ENCODE measurements at places on chromosomes 12 and 14.

DNA sequence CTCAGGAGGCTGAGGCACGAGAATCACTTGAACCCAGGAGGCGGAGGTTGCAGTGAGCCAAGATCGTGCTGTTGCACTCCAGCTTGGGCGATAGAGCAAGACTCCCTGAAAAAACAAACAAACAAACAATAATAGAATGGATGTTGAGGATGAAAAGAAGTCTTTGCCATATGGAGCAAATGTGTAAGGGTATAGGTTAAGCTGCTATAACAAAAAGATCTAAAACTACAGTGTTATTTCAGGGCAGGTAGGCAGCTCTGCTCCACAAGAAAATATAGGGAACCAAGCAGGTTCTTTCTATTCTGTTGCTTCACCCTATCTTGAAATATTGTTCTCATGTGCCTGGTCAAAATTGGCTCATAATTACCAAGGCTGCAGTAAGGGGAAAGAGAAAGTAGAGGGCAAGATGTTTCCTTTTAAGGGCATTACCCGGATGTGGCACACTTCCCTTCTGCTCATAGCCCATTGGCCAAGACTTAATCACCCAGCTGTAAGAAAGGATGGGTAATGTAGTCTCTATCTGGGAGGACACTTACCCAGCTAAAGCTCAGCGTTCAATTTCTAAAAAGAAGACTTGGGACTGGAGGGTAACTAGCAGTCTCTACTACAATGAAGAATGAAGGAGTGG lies 23.5 kb downstream of the SDSL start:
- no peak for DNase-seq

DNA sequence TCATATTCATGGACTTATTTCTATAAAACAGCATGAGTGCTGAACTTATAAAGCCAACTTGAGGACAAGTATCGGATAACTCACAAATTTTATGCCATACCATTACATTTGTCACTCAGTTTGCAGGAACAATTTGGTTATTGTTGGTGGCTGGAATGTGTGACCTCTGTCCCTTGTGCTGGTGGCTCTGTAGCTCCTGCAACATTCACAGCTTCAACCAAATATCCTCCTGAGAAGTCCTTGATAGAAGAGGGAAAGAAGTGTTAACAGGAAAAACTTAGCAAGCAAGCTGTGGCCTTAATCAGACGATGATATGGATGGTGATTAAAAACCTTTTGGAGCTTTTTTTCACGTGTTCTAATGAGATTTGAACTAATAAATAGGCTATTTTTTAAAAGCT lies 61.0 kb upstream of the DNM1L start:
- DNase-seq = no peak

DNA sequence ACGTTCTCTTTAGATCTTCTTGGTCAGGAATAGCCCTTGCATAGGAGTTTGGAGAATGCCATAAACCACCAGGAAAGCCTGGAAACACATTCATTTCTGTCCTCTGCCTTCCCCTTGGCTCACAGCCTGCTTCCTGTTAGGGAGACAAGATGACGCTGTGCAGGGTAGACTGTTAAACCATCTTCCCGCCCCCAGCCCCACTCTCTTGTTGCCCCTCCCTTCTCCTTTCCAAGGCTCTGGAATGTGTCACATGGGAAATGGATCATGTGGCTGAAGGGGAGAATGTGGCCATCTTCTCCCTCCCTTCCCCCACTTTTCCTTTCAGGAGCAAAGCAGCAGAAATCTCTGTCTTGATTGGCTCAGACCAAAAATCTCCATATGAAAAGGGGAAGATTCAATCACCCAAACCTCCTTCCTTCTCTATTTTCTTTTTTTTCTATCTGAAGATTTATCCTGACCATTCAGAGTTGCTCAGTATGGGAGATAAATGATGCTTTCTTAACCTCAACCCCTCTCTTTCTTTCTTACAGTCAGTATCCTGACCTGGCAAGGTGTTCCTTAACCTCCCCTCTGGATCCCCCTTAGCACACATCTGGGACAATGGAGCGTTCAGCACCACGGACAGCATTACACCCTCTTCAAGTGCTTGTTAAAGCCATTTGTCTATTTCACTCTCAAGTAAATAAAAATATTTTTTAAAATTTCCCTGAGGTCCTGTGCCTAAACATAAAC lies 11.4 kb downstream of the GPR19 start:
- DNase-seq = no peak

- DNase-seq = no peak
Measured at GRCh38 chr12:92634202-92634601, 68.6 kb upstream of the PLEKHG7 start.

DNA sequence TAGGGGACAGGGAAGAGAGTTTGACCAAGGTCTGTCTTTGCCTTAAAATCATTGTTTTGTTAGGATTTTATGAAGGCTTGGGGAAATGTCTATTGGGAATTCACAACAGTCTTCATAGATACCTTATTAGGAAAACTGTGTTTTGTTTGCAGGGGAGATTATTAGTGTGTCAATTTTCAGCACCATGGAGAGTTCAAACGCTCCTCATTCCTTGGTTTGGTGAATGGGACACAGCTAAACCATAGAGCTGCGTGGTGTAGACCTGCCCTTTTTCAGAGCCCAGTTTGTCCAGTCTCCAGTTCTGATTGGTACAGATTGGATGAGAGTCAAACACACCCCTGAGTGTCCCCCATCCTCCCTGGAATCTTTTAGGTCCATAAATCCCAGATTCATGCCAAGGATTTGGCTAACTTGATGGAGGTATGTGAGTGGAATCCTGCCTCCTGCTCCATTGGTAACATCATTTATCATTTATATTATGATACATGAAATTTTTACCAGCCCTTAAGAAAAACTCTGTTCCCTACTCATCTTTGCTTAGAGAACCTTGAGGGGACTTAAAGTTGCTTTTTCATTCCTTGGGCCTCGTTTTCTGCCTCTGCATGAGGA lies 12.0 kb downstream of the NGDN start:
- no peak for DNase-seq

DNA sequence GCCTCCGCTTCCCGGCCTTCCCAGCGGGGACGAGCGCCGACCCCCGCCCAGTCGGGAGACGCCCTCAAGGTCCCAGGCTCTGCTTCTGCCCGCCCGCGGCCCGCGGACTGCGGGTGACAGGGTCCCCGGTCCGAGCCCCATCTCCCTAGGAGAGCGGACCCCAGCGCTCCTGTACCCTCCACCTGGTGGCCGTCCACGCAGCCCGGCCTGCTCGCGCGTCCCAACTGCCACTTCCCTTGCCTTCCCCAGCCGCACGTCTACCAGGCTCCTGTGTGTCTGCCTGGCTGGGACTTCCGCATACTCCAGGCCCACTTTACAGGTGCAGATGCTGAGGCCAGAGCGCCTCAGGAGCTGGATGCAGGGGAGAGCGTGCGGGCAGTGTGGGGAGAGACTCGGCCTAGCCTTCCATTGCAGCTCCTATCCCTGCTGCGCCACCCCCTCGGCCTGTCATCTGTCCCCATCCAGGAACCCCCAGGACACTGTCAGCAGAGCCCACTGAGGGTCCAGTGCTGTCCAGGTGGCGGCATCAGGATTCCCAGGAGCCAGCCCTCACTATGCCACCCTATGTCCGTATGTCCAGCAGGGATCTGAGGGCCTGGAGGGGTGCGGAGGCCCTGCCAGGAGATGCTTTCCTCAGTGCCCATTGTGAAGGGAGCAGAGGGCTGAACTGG lies 8.0 kb upstream of the ANKRD9 start:
- DNase-seq = no peak

GRCh38 chr12:87720967-87721366 lies 308.2 kb downstream of the C12orf50 start:
- DNase-seq = no peak

GRCh38 chr14:35855876-35856481 lies 29.8 kb downstream of the BRMS1L start:
- DNase-seq = no peak
